T-helper 2 cell (primary cell): ENCODE measurements at places on chromosomes 1 and 21.
A peak's percentile ranks its signal among the peaks of the same experiment; 100 is the strongest.

DNA sequence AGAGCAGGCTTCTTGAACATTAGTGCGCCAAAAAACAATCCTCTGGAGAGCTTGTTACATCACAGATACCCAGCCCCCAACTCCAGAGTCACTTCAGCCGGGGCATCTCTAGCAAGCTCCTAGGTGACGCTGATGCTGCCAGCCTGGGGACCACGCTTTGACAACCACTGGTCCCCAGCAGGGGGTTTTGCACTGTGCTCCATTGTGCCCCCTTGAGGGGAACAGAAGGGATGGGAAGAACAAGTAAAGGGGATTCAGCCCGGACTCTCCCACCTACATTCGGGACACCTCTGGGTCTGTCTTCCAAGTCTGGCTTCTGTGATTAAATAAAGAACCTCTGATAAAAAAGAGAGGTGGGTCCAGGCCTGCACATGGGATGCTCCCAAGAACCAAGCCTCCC lies 60.4 kb downstream of the ATP5PO start:
- no peak for DNase-seq

DNA sequence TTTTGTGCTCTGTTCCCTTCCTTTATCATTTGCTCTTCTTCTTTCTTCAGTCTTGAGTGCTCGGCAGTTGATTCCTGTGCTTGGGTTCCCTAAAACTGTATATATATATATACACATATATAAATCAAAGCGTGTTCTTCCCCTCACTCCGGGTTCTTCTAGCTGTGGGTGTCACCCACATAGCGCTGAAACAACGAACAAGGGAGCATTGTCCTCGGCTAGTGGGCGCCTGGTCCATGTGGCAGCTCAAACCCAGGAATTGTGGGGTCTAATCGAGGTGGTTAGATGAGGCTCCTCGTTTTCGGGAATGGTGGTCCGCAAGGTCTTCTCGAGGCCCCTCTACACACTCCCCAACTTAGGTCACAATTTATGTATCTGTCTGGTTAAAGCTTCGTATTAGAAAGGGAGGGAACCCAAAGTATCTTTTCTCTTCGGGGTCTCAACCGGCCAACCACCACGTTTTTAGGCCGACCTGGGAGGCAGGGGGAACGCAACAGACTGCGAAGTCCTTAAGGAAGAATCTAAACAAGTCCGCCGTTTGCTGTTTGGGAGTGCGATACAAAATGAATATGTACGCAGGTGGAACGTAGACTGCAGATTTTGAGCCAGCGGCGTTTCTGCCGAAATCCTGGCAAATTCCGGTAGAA lies 504 bp upstream of the SDHC start:
- no peak for DNase-seq

GRCh38 chr1:11473491-11474034 lies 5.4 kb upstream of the DISP3 start:
- DNase-seq, result peak; percentile 22

DNA sequence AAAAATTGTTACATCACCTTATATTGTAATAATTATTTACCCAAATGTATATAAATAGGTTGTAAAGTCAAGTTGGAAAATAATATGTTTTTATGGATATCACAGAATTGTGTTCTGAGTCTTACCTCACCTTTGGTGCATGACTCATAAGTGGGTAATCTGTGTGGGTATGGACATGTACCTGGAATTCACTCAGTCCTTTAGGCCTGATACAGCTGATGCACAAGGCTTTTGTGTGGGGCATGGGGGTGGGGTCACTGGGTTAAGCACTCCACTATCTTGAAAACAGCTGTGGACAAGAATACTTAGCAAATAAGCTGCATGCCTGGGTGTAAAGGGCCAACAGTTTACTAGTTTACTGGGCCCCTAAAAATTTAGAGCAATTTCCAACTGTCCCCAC lies 34.4 kb downstream of the INKA2 start:
- DNase-seq, result no peak

- no peak for DNase-seq
Measured at GRCh38 chr1:3007298-3008147, 13.7 kb upstream of the ACTRT2 start.

DNA sequence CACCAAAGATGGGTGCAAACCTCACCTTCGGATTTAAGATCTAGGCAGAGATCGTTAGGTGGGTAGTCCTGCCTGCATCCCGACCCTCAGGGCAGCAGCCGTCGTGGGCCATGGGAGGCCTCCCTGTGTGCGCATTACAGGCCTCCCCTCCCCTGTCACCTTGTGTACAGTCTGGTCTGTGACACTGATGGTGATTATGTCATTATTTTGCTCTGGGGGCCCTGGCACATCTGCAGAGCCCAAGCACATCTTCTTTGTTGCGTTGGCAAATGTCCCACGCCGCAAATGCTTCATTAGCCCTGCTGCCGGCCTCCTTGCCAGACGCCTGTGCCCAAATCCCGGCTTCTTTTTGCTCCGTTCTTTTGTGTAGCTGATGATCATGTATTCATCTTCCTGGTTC lies 31.7 kb downstream of the PROX1 start:
- DNase-seq, result no peak

DNA sequence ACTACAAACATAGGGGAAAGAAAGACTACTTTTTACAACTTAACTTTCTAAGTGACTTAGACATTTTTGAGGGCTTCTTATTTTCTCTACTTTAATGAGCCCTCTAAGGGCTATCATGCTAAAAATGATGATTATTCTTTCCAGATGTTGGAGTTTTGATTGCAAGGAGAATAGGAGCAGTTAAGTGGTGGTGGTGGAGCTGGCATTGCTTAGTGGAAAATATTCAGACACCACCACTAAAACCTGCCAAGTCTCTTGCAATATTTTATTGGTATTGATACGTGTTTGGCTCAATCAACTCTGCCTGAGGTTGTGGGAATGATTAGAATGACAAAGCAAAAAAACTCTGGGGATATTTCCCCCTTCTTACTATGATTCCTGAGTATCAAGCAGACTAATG lies 82.6 kb upstream of the PTGFR start:
- DNase-seq, result no peak

GRCh38 chr1:191595170-191595569 lies 563.1 kb upstream of the RGS18 start:
- DNase-seq, result no peak

DNA sequence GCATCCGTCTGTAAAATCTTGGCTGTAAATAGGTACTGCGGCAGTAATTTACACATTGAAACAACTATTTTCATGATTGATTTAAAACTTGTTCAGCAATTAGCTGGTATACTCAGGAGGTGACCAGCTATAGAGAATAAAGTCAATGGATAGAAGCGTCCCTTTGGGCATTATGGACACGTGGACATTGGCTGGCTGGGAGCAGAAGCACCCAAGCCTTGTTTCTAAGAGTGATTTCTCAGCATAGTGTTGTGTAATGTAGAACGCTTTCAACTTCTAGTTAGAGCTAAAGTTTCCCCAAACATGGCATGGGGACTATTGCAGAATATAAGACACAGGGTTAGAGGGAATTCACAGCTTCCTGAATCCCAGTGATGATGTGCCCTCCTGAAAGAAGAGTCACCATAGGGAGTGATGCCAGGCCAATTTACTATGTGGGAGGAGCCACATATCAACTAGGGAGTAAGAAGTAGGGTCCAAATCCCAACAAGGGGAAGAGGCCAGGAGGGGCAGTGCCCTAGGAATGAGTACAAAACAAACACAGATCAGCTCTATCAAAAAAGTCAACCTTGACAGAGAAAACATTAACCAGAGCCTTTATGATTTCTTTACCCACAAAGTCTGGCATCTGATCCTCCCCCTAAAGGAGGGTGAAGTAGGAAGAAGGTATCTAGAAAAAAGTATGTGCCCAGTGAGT lies 92.7 kb downstream of the SUSD4 start:
- DNase-seq, result no peak

- no peak for DNase-seq
Measured at GRCh38 chr1:226363801-226364513, 43.9 kb downstream of the PARP1 start.

DNA sequence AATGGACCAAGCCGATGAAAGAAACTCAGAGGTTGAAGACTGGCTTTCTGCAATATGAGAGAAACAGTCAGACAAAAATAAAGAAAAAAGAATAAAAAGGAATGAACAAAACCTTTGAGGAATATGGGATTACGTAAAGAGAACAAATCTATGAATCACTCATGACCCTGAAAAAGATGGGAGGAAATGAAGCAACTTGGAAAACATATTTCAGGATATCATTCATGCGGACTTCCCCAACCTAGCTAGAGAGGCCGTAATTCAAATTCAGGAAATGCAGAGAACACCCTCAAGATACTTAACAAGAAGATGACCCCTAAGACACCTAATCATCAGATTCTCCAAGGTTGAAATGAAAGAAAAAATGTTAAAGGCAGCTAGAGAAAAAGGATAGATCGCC lies 705.3 kb upstream of the CHRM3 start:
- no peak for DNase-seq

DNA sequence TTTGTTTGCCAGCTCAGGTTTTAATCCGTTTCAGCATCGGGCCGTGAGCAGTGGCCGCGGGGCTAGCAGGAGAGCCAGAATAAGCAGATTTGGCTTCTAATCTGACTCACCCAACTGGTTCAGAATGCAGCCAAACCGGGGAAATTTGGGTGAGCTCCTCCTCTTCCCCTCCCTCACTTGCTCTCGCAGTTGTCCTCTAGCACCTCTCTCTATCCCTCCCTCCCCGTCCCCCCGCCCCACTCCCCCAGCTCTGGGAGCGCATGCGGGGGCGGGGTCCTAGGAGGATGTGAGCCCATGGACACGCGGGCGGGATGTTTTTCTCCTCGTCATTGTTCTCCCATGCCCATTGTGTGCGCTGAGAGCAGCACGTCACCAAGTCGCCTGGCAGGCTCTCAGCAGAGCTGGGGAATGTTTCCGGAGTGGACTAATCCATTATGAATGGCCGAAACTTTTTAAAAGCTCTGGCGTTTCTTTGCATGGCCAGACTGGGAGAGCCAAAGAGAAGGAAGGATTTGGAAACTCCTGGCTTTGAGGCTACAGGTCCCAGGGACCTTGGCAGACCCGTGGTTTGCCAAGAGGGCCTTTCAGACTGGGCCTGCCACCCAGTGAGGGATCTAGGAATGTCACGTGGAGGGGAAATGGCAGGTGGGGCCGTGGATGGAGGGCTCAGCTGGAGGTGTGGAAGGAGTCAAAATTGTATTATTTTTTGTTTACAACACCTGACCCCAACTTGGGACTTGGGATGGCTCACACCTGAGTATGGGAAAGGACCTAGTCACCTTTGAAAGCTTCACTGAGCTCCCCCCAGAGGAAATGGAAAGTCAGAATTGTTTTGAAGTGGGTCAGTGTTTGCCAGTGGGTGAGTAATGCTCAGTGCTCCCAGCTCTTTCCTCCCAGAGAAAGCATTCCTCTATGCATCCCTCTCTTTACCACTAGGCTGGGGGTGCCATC lies 39.2 kb downstream of the CDK18 start:
- no peak for DNase-seq

GRCh38 chr1:204107892-204108291 lies 35.0 kb downstream of the SOX13 start:
- no peak for DNase-seq

- DNase-seq, result peak; percentile 73
Measured at GRCh38 chr1:16727190-16728111, 12.9 kb upstream of the RNU1-4 start.

DNA sequence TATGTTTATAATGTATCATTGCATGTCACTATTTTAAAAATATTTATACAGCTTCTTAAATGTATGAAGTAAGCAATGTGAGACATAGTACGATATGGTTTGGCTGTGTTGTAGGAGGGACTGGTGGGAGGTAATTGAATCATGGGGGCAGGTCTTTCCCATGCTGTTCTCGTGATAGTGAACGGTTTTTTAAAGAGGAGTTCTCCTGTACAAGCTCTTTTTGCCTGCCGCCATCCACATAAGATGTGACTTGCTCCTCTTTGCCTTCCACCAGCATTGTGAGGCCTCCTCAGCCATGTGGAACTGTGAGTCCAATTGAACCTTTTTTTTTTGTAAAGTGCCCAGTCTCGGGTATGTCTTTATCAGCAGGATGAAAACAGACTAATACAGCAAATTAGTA lies 10.3 kb downstream of the ABCD3 start:
- DNase-seq, result no peak

- no peak for DNase-seq
Measured at GRCh38 chr1:10437052-10437451, 6.8 kb downstream of the CENPS start.

GRCh38 chr21:28734522-28735175 lies 258.0 kb downstream of the LTN1 start:
- no peak for DNase-seq

DNA sequence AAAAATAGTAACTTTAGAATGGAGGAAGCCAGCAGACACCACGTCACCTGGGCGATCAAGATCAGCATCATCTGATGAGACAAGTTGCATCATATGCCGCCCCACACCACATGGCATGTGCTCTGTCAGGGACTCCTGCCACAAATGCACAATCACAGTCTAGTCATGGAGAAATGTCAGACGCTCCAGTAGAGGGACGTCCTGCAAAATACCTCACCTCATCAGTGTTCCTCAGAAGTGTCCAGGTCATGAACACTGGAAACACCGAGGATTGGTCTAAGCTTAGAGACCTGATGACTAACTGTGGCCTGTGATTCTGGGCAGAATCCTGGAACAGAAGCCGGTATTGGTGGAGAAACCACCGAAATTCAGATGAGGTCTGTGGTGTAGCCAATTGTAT lies 14.3 kb downstream of the ADARB1 start:
- DNase-seq, result no peak

- DNase-seq, result no peak
Measured at GRCh38 chr21:34546542-34546941, 34.5 kb upstream of the KCNE1 start.

DNA sequence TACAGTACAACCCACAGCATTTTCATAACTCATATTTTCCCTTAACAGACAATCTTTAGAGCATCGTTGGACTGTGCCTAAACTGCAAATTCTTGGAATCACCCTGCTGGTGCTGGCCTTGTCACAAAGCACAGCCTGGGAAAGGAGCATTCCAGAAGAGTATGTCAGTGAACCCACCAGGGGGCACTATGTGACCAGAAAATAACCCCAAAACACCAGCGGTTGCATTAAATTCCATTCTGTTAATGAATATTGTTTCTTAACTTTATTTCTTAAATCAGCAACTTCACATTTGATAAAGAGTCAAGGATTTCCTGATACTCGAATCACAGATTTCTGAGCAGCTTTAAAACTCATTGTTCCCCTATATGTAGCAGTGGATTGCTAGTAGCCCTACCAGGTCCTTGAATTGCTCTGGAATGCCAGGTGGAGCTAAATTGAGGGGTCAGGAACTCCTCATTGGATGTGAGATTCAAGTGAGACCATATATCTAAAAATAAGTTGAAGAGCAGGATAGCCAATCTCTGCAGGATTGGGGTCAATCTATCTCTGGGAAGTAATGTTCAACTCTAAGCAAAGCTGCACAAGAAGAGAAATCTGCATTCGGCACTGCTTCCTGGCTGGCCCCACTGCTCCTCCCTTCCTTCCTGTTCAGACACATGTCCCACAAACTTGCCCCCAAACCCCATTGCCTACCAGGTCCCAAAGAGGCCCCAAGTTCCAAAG lies 12.7 kb upstream of the RAB4A start:
- peak; percentile 59 for DNase-seq

DNA sequence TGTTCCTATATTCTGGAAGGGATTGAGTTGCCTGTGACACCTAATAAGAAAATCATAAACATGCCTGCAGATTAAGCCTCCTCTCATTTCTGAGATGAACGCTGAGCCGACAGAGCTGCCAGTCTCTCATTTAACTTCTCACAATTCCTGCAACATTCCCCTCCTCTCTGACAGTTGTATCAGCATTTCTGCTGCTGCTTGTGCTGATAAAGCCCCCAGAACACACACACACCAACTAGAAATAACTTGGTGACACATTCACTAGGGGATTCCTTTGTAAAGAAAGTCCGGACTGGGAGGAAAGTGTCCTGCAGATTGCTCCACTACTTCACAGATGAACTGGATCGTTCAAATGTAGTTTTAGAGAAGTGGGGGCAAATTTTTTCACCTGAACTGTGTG lies 437.3 kb downstream of the PLA2G4A start:
- DNase-seq, result no peak
